ENCODE measurements at places on chromosomes 4 and X.

DNA sequence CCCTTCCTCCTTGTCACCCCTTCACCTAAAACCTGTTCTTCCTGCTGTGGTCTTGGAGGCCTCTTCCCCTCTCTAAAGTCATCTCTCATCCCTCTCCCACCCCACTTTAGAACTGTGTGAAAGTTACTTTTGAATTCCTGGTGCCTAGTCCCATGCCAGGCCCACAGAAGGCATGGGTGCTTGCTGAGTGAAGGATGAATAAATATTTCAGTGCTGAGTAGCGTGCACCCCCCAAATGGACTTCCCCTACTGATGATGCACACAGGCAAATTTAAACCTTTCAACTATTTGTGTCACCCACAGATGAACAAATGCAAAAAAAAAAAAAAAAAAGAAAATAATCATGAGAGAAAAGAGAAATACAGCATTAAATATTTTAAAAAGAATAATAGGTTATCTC lies 19.8 kb downstream of the PSMD10 start:
- no peak for DNase-seq

DNA sequence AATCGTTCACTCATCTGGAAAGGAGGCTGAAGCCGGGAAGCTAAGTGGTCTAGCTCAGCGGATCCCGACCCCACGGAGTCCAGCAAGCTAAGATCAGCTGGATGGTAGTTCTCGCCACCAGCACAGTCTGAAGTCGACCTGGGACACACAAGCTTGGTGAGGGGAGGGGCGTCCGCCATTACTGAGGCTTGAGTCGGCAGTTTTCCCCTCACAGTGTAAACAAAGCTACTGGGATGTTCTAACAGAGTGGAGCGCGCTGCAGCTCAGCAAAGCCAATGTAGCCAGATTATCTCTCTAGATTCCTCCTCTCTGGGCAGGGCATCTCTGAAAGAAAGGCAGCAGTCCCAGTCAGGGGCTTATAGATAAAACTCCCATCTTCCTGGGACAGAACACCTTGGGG lies 555.4 kb downstream of the BCOR start:
- DNase-seq, result no peak

- DNase-seq, result no peak
Measured at GRCh38 chr4:189516902-189517301, 423.8 kb upstream of the FRG1 start.

- DNase-seq, result peak; percentile 4
Measured at GRCh38 chr4:5755679-5756078, 44.7 kb downstream of the EVC start.

DNA sequence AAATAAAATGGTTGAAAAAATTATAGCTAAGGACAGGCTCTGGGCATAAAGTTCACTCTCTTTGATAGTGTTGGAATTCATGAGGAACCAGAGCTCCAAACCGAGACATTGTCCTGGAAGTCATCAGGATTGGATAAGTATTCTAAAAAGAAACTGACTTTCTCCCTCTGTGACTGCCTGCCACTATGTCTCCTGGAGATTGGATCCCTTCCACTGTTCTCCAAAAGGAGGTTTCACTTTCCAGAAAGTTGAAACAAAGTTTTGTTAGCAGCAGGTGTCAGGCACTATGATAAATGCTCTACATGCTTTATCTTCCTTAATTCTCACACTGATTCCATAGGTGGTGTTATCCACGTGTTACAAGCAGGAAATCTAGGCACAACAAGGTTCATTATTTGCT lies 16.8 kb downstream of the BANK1 start:
- no peak for DNase-seq

DNA sequence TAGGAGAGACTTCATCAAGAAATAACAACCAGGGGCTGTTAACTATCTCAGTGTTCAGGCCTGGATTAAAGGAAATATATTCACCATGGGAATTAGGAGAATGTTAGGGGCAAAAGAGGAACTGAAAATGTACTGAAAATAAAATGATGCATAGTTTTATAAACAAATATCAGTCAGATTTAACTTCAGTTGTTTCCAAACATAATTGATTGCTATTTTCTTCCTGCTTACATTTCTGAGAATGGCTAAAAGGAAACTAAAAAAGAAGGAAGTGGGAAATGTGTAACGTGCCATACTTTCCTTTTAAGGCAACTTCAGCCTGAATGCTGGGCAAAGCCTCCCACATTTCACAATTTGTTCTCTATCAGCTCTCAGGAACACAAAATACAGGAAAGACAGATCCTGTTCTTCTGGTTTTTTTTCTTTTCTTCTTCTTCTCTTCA lies 178.1 kb downstream of the MAML3 start:
- no peak for DNase-seq

GRCh38 chr4:176546975-176547374 lies 227.2 kb downstream of the SPCS3 start:
- no peak for DNase-seq

DNA sequence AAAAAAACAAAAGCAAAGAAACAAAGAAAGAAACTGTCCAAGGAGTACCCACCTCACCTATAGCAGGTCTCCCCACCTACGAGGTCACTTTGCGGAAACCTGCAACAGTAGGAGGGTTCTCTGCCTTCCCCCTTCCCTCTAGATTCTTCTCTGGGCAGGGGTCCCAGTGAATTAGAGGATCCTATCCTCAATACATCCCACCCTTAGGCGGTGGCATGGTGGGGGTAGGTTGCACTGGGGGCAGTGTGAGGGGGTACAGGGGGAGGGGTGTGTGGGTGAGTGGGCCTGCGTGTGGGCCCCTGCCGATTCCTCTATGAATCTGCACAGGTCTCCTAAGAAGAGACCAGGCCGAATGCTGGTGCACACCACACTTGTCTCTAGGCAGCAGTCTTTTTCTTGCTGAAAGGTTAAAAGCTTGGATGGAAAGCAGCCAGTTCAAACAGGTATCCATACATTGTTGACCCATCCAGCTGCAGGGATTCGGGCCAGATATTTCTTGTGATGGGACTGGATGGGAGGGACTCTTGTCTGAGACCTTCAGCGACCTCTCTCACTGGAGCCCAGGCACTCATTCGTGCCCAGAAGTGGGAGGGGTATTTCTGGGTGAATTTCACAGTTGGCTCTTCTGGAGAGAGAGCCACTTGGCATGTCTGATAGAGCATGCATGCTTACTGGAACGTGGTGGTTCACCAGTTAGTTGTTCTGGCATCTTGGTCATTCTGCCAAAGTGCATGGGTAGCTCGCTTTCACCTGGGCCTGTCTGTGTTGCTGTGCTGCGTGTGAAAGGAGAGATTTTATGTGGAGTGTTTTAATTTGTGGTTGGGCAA lies 65.6 kb downstream of the NBDY start:
- peak; percentile 14 for DNase-seq

DNA sequence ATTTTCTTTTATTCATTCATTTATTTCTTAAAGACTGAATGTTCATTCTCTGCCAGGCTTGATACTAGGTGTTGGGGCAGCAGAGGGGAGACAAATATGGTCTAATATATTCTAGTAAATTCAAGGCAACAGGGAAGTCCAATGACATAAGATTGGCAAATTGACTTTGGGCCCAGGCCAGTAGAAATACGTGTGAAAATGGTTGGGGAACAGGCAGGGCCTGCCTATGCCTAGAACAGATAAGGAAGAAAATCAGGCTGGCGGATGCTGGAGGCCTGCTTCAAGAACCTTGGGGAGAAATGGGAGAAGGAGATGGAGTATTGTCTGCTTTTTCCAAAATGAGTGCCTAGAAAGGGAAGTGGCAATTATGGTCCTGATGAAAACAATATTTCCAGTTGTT lies 108.6 kb downstream of the RTL5 start:
- no peak for DNase-seq

DNA sequence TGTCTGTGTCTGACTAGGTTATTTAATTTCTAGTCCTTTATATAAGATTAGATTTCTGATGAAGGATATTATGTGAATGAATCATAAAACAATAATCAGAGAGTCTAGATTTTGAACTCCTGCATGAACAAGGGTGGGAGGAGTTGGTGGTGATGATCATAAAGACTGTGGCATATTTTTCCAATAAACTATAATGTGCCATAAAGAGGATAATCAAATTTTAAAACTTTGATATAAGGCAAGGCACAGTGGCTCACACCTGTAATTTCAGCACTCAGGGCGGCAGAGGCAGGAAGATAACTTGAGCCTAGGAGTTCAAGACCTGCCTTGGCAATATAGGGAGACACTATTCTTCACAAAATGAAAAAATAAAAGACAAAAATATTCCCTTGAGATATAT lies 473.3 kb downstream of the GABRG1 start:
- DNase-seq, result peak; percentile 32

DNA sequence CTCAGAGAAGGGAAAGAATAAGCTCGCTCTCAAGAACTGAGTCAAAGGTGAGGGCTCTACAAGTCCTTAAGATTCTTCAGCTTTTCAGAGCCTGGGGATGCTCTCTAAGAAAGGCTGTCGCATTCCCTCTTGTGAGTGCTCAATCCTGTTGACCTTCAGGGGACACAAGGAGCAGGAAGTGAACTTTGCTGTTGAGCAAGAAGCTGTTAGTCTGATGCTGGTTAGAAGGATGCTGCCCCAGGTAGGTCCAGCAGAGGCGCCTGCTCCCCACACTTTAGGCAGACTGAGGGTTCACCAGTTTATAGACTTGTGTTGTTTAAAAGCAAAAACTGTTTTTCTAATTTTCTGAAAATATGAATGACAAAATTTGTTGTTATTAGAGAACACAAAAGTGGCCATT lies 125.4 kb upstream of the SPOCK3 start:
- no peak for DNase-seq

- no peak for DNase-seq
Measured at GRCh38 chr4:153764601-153765368, 5.0 kb upstream of the RNF175 start.

DNA sequence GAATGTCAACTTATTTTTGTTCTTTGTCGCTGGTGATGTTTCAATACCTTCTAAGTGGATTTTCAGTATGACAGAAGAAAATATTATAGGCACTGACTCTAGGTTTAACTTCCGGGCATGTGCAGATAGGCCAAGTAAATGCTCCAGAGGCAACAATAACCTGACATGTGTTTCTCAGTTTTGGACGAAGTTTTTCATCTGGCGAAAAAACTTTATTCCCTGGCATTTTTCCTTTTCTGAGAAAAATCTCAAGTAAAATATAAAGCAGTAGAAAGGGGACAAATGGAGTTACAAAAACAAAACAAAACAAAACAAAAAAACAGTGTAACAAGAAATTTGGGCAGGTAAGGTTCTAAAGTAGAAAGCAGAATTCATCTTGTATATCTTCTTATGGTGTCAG lies 173.5 kb downstream of the ANTXR2 start:
- DNase-seq, result no peak

DNA sequence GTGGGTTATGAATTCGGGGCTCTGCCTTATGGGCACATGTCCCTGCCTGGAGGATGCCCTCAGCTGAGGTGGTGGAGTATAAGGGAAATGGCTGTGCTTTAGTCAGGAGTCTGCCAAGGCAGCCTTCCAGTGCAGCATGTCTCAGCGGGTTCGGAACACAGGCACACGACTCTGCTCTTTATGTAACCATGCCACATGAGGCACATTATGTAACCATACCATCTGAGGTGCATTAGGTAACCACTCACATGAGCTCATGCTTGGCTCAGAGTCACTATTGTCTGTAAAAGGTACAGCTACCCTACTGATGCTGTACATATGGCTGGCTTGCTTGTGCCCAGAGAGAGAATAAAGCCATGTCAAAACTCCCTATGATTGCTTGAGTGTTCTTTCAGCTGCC lies 723.6 kb downstream of the TRAM1L1 start:
- no peak for DNase-seq

DNA sequence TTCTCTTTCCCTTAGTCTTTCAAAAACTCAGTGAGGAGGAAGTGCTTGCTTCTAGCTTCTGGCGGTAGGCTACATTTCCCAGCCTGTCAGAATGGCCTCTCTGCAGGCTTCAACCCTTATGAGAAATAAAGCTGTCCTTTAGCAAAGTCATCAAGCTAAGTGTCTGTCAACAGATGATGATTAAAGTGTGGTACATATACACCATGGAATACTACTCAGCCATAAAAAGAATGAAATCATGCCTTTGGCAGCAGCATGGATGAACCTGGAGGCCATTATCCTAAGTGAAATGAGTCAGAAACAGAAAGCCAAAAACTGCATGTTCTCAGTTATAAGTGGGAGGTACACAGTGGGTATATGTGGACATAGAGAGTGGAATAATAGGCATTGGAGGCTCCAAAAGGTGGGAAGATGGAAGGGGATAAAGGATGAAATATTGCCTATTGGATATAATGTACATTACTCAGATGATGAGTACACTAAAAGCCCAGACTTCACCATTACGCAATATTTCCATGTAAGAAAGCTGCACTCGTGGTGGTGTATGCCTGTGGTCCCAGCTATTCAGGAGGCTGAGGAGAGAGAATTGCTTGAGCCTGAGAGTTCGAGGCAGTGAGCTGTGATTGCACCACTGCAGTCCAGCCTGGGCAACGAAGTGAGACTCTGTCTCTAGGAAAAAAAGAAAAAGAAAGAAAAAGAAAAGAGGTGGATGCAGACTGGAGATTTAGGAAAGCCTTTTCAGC lies 7.9 kb downstream of the TRIM2 start:
- no peak for DNase-seq

GRCh38 chrX:40291553-40291952 lies 193.8 kb upstream of the BCOR start:
- no peak for DNase-seq

GRCh38 chr4:140176735-140177134 lies 22.8 kb upstream of the MAML3 start:
- DNase-seq, result no peak

- no peak for DNase-seq
Measured at GRCh38 chrX:109684136-109684535, 48.9 kb downstream of the ACSL4 start.

- no peak for DNase-seq
Measured at GRCh38 chr4:40585201-40585799, 44.4 kb downstream of the RBM47 start.

DNA sequence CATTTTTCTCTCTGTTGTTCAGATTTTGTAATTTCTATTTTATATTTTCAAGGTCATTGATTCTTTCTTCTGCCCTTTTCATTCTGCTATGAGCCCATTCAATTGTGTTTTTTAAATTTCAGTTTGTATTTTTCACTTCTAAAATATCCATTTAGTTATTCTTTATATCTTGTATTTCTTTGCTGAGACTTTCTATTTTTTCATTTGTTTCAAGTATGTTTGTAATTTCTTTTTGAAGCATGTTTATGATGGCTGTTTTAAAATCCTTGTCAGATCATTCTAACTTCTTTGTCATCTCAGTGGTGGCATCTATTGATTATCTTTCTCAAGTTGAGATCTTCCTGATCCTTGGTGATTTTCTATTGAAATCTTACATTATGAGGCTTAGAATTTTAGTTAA lies 157.2 kb upstream of the USP9X start:
- DNase-seq, result no peak

GRCh38 chr4:173752610-173753230 lies 222.7 kb upstream of the HAND2 start:
- peak; percentile 43 for DNase-seq

DNA sequence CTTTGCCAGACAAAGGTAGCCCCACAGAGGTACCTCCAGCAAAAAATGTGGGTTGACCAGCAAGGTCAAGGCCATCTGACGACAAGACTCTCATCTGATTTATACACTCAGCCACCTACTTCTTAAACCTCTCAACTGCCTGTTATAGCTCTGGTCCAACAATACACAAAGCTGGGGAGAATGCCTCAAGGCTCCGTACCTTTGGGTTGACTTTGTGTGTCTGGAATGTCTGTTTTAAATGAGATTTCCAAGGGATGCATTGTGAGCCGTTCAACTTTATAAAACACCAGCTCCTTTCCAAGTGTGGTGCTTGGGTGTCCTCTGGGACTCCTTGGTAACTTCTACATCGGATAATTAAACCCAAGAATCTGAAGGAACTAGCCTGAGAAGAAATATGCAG lies 167.0 kb upstream of the RPL34 start:
- no peak for DNase-seq

- no peak for DNase-seq
Measured at GRCh38 chr4:663046-663437, 11.0 kb downstream of the ATP5ME start.

GRCh38 chr4:101464596-101464995 lies 117.3 kb upstream of the PPP3CA start:
- no peak for DNase-seq

Measured in colonic mucosa (tissue), 4 donors.